ENCODE measurements at places on chromosomes 7 and 10.
A peak's percentile ranks its signal among the peaks of the same experiment; 100 is the strongest.

DNA sequence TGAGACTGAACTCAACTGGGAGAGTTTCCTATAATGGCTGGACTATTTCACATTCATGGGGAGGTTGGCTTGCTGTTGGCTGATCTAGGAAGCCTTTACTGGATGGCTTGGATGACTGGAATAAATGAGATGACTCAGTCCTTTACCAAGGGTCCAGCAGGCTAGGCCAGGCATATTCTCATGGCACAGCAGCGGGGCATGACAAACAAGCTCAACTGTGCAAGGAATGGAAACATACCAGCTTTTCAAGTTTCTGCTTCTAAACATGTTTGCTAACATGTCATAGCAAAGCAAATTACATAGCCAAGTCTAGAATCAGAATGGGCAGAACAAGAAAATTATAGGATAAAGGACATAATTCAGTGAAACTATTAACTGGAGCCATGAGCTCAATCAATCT, 46.8 kb upstream of the CRTAC1 start:
- DNase-seq = no peak

DNA sequence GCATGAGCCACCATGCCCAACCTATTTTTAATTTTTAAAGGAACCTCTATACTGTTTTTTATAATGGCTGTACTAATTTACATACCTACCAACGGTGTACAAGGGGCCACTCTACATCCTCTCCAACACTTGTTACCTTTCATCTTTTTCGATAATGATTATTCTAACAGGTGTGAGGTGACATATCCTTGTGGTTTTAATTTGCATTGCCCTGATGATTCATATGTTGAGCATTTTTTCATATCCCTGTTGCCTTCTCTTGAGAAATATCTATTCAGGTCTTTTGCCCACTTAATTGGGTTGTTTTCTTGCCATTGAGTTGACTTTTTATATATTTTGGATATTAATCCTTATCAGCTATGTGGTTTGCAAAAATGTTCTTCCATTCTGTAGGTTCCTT, 167.0 kb downstream of the CTTNBP2 start:
- no peak for DNase-seq

DNA sequence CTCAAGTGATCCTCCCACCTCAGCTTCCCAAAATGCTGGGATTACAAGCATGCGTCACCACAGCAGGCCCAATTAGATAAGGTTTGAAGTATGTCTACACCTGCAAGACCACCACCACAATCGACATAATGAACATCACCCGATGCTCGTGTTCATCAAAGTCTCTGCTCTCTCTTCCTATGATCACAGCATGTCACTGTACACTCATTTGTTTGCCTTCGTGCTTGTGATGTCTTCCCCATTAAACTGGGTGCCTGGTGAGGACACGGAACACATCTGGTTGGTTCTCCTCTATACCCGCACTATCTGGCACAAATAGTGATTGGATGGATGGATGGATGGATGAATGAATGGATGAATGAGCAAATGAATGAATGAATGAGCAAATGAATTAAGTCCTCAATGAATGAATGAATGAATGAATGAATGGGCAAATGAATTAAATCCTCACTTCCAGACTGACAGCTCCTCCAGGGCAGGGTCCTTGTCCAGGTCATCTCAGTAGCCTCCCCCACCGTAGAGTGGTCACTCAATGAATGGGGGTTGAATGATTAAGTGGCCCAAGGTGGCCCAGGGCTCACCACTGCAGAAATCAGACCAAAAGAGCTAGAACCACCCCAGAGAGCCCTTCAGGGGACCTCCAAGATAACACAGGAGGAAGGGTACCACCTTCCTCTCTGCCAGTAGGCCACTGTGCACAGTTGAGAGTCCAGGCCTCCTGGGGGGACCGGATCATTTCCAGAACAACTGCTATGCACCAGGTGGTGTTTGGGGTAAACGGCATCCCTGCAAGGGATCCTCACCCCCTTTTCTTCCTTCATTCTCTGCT, 101.9 kb upstream of the TNRC18 start:
- DNase-seq = no peak

GRCh38 chr7:111841596-111842205, 279.4 kb upstream of the IMMP2L start:
- DNase-seq = no peak

DNA sequence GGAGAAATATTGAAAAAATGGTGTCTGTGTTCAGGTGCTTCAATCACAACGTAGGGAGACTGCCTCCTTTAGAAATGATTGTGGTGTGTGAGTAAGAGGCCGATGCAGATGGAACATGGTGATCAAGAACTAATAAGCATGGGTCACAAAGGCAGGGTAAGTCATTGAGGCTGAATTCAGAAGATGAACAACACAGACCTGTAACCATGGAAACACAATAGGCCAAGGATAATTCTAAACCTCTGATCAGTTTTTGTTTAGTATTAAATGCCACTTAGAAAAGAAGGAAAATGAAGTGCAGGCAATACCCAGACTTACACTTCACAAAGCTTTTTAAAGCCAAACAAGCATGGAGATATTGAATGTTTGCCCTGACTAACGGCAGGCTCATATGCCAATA, 32.8 kb upstream of the TAS2R16 start:
- no peak for DNase-seq

- no peak for DNase-seq
Observed at GRCh38 chr10:71600849-71601248, 118.7 kb downstream of the C10orf105 start.

DNA sequence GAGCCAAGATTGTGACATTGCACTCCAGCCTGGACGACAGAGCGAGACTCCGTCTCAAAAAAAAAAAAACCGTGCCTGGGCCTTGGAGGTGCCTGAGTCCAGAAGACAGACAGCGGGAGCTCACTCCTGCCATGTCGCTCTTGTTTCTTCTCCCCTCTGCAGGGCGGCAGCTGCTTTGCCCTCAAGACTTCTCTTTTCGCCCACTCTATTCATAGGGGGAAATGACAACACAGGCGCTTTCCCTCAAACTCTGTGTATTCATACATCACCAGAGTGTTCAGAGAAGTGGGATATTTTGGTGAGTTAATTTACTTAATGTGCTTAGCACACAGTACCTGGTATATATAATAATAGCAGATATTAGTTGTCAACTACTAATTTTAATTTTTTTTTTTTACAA, 44.5 kb downstream of the FOXK1 start:
- DNase-seq = no peak

GRCh38 chr7:130452951-130453350, 12.1 kb upstream of the CEP41 start:
- no peak for DNase-seq

GRCh38 chr10:19168584-19168983, 120.0 kb downstream of the MALRD1 start:
- DNase-seq = no peak

- DNase-seq = peak; percentile 82
Observed at GRCh38 chr7:90119178-90119971, 34.9 kb upstream of the STEAP1 start.
